ENCODE measurements at places on chromosomes 16 and 17. TPM values are rescaled to one million over a fixed set of nuclear protein-coding genes. Genes with fewer than 3 reads are reported as not detected.
A peak's percentile ranks its signal among the peaks of the same experiment; 100 is the strongest.

The RNPS1 gene
- total RNA-seq, result 209 TPM

The ZG16 gene
- not detected for total RNA-seq

- H3K27ac ChIP-seq, result no peak overlapping the region
- H3K4me1 ChIP-seq, result no peaks in the 10 kb centered on the region
- no peak overlapping the region for H3K4me3 ChIP-seq
These were observed 826.4 kb downstream of the CDH11 start for GRCh38 chr16:64295466-64295865.

GRCh38 chr17:7651665-7652387 lies 1.1 kb downstream of the ATP1B2 start:
- DNase-seq, result no peak
- peaks cover 46% of the 10 kb centered on the region for H3K27me3 ChIP-seq
- H3K4me1 ChIP-seq, result peaks cover 8% of the 10 kb centered on the region
- H3K4me3 ChIP-seq, result peak overlapping the region; percentile 23
- H3K36me3 ChIP-seq, result no peaks in the 10 kb centered on the region
- no peak overlapping the region for H3K27ac ChIP-seq

DNA sequence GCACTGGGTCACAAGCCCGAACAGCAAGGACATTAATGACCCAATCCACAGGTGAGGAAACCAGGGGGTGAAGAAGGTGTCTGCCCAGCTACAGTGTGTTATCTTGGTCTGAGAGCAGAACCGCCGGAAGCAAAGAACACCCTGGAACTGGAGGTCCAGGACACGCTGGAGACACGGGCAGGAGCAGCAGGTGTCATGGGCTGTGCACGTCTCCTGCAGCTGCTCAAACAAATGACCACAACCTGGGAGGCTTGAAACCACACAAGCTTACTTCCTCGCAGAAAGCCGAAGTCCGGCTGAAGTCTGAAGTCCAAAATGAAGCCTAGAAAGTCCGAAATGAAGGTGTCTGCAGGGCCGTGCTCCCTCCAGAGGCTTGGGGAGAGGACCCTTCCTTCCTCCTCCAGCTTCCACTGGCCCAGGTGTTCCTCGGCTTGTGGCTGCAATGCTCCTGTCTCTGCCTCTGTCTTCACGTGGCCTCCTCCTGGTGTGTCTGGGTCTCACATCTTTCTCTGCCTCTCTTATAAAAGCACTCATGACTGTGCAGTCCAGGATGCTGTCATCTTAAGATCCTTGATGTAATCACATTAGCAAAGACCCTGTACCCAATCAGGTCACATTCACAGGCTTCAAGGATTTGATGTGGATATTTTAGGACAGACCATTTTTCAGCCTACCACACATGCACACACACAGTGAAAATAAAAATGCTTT lies 351.2 kb downstream of the C16orf95 start:
- H3K27me3 ChIP-seq, result no peaks in the 10 kb centered on the region
- H3K4me1 ChIP-seq, result peaks cover 3% of the 10 kb centered on the region
- no peak overlapping the region for H3K4me3 ChIP-seq
- H3K36me3 ChIP-seq, result no peaks in the 10 kb centered on the region

DNA sequence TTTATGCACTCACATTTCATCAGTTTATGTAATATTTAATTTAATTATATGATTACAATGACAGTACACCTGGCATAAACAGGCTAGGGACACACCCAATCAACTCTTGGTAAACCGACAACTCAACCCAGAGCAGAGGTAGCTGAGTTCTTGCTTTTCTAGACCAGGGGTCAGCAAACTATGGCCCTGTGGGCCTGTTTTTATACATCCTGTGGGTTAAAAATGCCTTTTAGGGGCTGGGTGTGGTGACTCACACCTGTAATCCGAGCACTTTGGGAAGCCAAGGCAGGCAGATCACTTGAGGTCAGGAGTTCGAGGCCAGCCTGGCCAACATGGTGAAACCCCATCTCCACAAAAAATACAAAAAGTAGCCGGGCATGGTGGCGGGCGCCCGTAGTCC lies 99.2 kb upstream of the TMEM97 start:
- no peaks in the 10 kb centered on the region for H3K27me3 ChIP-seq
- DNase-seq, result no peak
- no peaks in the 10 kb centered on the region for H3K36me3 ChIP-seq

GRCh38 chr17:31163091-31163781 lies 68.5 kb downstream of the NF1 start:
- H3K27ac ChIP-seq, result no peak overlapping the region
- DNase-seq, result no peak
- H3K36me3 ChIP-seq, result peaks cover 9% of the 10 kb centered on the region
- no peaks in the 10 kb centered on the region for H3K4me1 ChIP-seq
- no peak overlapping the region for H3K4me3 ChIP-seq
- no peaks in the 10 kb centered on the region for H3K27me3 ChIP-seq

GRCh38 chr17:80292521-80292971 lies 31.9 kb downstream of the RNF213 start:
- DNase-seq, result no peak
- peaks cover 4% of the 10 kb centered on the region for H3K36me3 ChIP-seq
- no peaks in the 10 kb centered on the region for H3K4me1 ChIP-seq
- no peak overlapping the region for H3K27ac ChIP-seq
- no peaks in the 10 kb centered on the region for H3K27me3 ChIP-seq

DNA sequence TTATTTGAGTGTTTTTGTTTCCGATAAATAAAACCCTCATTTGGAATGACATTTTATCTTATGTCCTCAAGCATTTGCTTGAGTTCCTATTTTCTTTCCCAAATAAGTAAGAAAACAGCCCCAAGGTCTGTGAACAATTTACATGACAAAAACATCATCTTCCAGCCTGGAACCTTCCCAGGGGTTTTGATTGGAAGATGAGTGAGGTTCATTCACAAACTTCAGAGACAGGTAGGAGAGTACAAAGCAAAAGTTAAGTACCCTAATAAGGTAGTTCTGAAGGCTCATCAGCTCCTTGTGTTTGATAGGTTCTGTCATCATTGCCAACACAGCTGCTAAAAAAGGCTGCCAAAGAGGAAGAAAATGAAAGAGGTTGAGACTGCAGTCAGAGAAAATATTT lies 772.8 kb downstream of the CDH8 start:
- H3K27ac ChIP-seq, result no peak overlapping the region
- H3K27me3 ChIP-seq, result no peaks in the 10 kb centered on the region
- H3K4me1 ChIP-seq, result no peaks in the 10 kb centered on the region
- no peak for DNase-seq
- no peak overlapping the region for H3K4me3 ChIP-seq

GRCh38 chr16:72850021-72850420 lies 197.9 kb downstream of the ZFHX3 start:
- peaks cover 30% of the 10 kb centered on the region for H3K4me1 ChIP-seq
- H3K4me3 ChIP-seq, result no peak overlapping the region
- DNase-seq, result no peak

DNA sequence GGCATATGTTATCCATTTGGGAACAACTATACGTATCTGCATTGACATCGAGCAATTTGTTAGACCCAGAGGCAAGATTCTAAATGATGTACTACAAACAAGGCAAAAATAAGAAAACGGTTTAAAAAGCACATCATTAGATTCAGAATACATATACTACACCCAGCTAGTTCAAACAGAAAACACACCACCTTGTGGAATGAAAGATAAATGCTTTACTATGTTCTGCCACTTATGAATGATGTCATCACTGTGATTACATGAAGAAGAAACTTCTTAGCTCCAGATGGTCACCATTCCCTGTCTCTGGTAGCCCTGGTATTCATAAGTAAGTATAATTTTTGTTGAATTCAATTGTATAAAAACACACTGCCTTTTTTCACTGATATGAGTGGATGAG lies 7.8 kb downstream of the NACA2 start:
- H3K27me3 ChIP-seq, result peaks cover 9% of the 10 kb centered on the region
- H3K27ac ChIP-seq, result no peak overlapping the region
- no peak overlapping the region for H3K4me3 ChIP-seq
- H3K4me1 ChIP-seq, result no peaks in the 10 kb centered on the region
- DNase-seq, result peak; percentile 48

- H3K27me3 ChIP-seq, result no peaks in the 10 kb centered on the region
These were observed 191.1 kb downstream of the C16orf78 start for GRCh38 chr16:49564496-49565229.

The COIL gene
- 18.8 TPM for total RNA-seq

- H3K27ac ChIP-seq, result no peak overlapping the region
- H3K4me1 ChIP-seq, result no peaks in the 10 kb centered on the region
- peaks cover 1% of the 10 kb centered on the region for H3K27me3 ChIP-seq
- no peak for DNase-seq
These were observed 291.0 kb upstream of the TNRC6C start for GRCh38 chr17:77667478-77667877.

The SPAG7 gene
- 60.9 TPM for total RNA-seq

DNA sequence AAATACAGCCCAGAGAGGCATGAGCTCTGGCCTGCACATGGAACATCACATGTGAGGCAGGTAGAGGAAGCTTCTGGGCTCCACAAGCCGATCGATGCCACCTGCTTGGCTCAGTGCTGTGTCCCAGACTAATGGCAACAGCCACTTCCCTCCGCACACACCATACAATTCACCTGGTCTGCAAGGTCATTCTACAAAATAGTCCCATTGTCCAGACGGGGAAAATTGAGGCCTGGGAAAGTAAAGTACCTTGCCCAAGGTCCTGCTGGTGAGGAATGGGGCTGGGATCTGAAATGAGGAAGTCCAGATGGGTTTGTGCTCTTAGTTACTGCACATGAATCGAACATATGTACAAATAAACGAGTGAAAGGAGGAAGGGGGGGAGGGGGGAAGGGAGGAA lies 88.0 kb downstream of the LITAF start:
- H3K4me1 ChIP-seq, result peaks cover 15% of the 10 kb centered on the region
- no peaks in the 10 kb centered on the region for H3K27me3 ChIP-seq
- DNase-seq, result no peak
- H3K36me3 ChIP-seq, result no peaks in the 10 kb centered on the region

GRCh38 chr17:68661265-68662036 lies 60.3 kb upstream of the FAM20A start:
- H3K27ac ChIP-seq, result no peak overlapping the region
- DNase-seq, result no peak
- no peaks in the 10 kb centered on the region for H3K27me3 ChIP-seq
- H3K36me3 ChIP-seq, result no peaks in the 10 kb centered on the region
- H3K4me3 ChIP-seq, result no peak overlapping the region

DNA sequence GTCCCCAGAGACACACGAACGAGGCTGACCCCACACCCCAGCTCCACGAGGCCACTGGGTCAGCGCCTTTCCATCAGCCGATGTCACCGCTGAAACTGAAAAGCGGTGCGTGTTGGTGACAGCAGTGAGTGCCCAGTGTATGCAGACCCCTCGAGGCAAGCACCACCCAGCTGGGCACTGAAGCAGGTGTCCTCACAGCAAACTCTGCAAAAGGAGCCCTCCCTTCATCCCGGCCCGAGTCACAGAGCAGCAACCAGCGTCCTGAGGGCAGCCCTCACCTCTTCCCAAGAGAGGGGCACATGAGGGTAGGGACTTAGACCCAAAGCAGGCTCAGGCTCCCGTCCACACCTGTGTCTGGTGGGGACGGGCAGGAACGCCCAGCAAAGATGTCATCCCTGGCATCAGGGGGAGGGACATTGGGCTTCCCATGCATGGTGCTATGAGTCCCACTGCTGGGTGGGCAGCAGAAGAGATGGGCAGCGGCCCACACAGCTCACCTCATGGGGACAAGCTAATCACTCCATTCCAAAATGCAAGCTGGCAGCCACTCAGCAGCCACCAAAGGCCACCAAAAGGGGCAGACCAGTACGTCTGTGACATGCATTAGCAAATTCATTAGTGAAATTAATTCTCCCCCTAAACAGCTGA lies 49.2 kb downstream of the RBFOX3 start:
- no peaks in the 10 kb centered on the region for H3K36me3 ChIP-seq
- no peak overlapping the region for H3K27ac ChIP-seq
- H3K27me3 ChIP-seq, result no peaks in the 10 kb centered on the region
- DNase-seq, result no peak

The SLC35G6 gene
- total RNA-seq, result not detected

DNA sequence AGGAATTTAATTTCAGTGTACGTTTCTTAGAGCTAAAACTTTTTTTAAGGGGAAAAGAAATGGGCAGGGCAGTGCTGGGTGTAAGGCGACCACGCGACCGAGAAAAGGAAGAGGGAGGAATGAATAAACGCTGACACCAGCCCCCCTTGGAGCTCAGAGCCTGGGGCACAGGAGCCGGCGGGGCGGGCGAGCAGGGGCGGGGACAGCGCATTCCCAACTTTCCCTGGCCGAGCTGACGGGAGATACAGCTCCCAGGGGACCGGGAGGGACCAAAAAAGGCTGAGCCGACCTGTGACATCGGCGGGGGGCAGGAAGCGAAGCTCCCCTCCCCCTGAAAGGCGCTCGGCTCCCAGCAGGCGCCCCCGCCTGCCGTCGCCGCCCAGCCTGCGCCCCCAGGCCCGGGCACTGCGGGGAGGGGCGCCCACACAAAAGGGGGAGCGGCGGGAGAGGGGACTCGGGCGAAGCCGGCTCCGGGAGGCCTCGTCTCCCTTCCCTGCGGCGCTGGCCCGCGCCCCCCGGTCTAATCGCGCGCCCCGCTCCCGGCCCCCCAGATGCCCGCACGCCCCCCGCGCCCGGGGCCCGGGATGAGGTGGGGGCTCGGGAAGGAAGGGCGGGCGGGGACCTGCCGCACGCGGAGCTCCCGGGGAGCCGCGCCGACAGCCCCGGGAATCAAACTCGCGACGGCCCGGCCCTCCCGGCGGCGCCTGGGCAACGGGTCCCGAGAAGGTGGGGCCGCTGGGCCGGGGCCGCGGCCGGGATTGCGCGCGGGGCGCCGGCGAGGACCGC lies 622 bp downstream of the CUEDC1 start:
- no peaks in the 10 kb centered on the region for H3K36me3 ChIP-seq
- peak overlapping the region; percentile 57 for H3K27ac ChIP-seq
- peaks cover 37% of the 10 kb centered on the region for H3K4me1 ChIP-seq
- no peaks in the 10 kb centered on the region for H3K27me3 ChIP-seq
- H3K4me3 ChIP-seq, result peak overlapping the region; percentile 67
- no peak for DNase-seq

DNA sequence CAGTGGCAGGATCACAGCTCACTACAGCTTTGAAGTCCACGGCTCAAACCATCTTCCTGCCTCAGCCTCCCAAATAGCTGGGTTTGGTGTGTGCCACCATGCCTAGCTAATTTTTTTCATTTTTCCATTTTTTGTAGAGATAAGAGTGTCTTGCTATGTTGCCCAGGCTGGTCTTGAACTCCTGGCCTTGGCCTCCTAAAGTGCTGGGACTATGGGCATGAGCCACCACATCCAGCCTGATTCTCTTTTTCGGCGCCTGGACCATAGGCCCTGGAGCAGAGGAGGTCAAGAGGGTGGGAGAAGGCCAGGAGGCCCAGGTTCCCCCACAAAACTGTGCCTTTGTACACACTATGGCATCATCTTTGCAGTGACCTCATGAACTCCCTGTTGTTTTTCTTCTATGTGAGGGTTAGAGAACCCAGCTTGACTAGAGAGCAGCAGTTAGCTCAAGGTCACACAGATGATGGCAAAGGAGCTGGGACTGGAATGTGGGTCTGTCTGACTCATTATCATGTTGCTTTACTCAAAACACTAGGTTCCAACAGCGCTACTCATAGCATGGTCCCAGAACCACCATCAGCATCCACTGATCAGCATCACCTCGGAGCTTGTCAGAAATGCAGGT lies 16.3 kb downstream of the SCN4A start:
- no peaks in the 10 kb centered on the region for H3K4me1 ChIP-seq
- DNase-seq, result no peak
- no peaks in the 10 kb centered on the region for H3K36me3 ChIP-seq
- no peak overlapping the region for H3K27ac ChIP-seq
